ENCODE measurements at places on chromosomes 12 and 14.

DNA sequence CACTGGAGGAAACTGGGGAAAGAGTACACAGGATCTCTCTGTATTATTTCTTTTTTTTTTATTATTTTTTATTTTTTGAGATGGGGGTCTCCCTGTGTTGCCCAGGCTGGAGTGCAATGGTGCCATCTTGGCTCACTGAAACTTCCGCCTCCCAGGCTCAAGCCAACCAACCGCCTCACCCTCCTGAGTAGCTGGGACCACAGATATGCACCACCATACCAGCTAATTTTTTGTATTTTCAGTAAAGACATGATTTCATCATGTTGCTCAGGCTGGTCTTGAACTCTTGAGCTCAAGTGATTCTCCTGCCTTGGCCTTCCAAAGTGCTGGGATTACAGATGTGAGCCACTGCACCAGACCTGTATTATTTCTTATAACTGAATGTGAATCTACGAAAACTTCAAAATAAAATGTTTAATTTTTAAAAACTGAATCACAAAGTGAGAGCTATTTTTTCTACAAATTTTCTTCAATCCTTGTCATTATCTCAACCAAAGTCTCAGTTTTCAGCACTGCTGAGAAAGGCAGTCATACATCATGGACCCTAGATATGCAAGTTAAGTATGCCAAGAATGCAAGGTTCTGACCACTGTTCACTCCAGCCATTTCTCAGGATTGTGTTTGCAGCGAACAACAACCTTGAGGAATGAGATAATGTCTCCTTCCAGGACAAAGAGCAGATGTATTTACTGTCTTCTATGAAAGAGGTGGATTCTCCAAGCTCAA is 2.4 kb downstream of the EAPP start:
- no peak for DNase-seq

- DNase-seq, result no peak
These were observed 192.4 kb downstream of the PELI2 start for GRCh38 chr14:56310643-56311042.

DNA sequence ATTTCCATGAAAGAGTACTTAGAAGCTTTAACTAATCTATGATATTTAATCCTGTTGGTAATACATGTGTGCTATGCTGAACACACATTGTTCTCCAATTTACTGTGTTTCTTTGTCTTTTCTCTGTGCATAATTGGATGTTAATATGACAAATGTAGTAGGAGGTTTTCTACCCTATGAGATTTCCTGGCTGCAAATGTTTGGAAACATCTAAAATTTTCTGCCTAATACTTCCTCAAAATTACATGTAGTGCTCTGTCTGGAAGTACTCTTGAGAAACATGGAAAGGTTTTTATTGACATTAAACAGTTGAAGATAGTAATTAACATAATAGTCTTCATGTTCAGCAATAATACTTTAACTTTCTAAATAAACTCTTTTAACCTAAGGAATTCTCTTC is 213.0 kb downstream of the KITLG start:
- no peak for DNase-seq

GRCh38 chr12:7934091-7934888 is 1.7 kb downstream of the SLC2A3 start:
- DNase-seq, result no peak

Data from stimulated activated CD4-positive, alpha-beta T cell treated with anti-CD3 and anti-CD28 coated beads, Interleukin-15, amount 100 ng/mL, for 1 hour (primary cell).